ENCODE measurements at places on chromosomes 16 and 17.

GRCh38 chr17:50426814-50427787, 1.1 kb downstream of the ACSF2 start:
- DNase-seq, result no peak

DNA sequence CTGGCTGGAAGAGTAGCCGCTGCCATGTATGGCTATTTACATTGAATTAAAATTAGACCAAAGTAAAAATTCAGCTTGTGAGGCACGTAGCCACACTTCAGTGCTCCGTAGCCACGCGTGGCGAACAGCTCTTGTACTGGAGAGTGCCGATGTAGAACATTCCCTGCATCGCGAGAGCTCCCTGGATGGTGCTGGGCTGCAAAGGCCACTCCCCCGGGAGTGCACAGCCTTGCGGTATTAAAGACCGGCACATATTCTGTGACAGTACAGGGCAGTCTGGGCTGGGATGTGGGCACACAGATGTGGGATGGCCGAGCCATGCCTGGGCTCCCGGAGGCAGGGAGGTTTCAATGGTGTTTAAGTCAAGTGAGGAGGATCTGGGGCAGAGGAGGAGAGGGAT, 102.2 kb downstream of the CMIP start:
- DNase-seq, result no peak

GRCh38 chr17:55527540-55528118, 16.4 kb upstream of the SMIM36 start:
- no peak for DNase-seq

DNA sequence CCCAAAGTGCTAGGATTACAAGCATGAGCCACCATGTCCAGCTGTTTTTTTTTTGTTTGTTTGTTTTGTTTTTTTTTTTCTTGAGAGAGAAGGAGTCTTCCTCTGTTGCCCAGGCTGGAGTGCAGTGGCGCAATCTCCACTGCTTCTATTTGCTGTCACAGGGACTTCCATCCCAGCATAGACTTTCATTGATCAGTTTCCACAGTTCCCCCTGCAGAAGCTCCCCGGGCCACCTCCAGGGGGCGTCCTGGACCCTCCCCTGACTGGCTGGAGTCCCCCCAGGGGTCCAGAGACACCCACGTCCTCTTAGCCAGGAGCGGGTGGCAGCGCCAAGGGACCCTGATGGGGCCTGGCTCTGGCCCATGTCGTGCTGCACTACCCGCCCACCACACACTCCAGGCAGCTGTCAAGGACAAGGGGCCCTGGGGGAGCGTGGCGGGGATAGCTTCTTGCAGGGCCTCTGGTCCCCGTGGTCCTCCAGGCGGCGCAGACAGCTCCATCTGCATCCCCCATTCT, 3.1 kb upstream of the NPW start:
- DNase-seq, result no peak

DNA sequence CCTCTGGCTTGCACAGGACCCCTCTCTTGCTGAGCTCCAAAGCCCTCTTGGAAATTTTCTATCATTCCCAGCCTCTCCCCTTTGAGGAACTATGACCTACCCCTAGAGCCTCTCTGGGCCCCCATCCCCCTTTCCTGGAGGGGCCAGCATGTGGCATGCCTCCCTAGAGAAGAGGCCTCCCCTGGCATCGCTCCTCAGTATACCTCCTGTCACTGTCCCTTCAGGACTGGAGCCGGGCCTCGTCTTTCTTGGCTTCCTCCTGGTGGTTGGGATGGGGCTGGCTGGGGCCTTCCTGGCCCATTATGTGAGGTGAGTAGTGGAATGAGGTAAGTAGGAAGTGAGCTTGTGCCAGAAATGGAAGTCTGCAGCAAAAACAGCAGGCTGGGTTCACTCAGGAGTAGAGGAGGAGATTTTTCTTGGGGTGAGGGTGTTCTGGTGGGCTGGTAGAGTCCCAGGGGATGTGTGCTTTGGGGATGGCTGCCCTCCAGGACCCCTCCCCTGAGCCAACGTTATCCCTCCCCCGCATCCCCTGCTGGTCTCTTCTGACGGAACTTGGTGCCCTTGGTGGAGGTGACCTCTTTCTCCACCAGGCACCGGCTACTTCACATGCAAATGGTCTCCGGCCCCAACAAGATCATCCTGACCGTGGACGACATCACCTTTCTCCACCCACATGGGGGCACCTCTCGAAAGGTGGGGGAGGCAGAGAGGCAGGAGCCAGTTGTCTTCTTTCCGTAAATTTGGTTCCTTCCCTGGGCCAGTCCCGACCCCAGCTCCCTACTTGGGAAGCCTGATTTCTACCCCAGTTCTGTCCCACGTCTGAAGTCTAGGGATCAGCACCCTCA, 4.6 kb downstream of the GUCY2D start:
- DNase-seq, result no peak

DNA sequence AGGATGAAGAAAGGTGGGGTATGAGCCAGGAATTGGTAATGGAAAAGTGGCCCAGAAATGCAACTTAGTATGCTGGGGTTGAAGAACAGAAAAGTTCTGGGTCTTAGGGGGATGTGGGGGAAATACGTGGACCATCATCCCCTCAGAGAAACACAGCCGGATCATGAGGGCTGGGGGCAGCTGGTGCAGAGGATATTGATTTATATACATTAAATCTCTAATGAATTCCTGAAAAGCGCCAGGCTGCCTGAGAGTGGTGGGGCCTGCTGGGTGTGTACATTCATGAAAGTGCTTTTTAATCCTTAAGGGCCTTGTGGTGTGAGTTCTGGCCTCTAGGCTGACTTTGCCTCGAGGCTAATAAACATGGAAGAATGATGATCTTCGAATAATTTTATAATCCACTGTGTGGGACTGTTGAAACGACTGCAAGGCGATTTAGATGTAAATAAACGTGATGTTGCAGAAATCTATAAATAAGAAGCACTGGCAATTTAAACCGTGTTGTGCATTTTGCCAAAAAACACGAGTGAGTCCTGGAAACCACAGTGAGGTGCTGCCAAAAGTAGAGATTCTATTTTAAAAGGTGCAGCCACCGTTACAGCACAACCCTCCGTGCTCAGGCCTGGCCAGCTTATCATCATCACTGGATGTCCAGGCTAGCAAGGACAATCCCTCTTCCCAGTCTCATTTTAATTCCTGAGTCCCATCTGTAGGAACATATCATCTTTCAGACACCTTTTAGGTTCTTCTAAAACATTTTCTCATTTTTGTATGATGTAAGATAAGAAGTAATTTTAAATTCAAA, 32.1 kb downstream of the PRKAR1A start:
- no peak for DNase-seq

DNA sequence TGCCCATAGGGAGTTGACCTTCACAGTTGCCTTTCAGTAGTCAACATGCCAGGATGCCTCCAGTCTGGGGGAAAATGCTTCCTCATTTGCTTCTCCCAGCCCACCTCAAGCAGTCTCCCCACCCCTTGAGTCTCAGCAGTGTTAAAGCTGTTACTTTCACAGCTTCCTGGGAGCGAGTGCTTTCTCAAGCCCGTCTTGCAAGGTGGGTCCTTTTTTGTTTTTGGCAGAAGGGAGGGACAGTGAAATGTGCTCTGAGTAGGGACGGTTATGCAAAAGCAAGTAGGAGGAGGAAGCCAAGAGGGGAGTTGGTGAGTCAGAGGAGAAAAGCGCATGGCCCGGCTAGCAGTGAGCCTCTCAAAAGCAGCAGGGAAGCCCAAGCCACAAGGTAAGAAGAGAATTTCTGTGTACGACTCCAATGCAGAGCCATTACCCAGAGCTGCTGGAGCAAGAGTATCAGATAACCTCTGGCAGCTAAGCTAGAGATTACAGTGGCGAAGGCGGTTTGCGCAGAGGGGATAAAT, at the start of gene CHST4:
Gene CHST4, plus strand, starts transcription at position 316 of the 521 bp plus-strand sequence. CDS start 10,252 bp downstream, outside the sequence.
- DNase-seq, result no peak

- no peak for DNase-seq
Observed at GRCh38 chr17:53765129-53765528, 57.6 kb upstream of the KIF2B start.

- DNase-seq, result no peak
Observed at GRCh38 chr17:78357177-78357586, 2.7 kb downstream of the SOCS3 start.

GRCh38 chr17:76481071-76481655, 13.8 kb downstream of the AANAT start:
- no peak for DNase-seq

- no peak for DNase-seq
Observed at GRCh38 chr17:30084788-30085187, 31.8 kb upstream of the NSRP1 start.

DNA sequence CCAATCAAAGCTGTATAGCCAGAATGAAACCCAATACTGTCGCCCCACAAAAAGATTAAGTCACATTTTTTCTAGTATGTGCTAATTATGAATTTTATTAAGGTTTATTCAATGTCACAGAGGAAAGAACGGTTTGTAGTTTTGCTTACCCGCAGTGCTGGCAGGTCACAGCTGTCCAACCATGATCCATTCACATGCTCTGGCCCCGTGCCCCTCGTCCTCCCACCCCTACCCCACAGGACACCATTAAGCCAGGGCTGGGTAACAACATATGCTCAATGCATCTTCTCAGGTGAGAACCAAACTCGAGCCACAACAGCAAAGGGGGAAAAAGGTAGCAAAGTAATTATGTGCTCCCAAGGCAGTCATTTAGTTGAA, 589 bp upstream of the FBF1 start:
- no peak for DNase-seq

DNA sequence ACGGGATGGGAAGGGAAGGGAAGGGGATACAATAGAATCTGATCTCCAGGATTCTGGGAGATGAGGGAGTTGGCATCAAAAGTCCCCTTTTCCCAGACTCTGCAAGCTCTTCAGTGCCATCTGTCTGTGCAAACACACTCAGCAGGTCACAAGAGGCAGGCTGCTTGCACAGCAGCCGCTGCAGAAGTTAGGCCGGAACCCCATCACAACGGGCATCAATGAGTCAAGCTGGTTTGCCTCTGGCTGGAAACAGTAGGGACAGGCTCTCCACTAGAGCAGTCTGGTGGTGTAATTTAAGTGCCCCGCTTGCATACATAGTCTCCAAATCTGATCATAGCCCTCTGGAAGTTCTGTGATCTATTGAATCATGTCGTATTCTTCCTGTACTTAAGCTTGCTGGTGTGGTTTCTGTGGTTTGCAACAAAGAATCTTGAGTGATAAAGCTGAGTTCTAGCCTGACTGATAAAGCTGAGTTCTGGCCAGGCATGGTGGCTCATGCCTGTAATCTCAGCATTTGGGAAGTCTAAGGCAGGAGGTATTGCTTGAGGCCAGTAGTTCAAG, 33.7 kb upstream of the KDM8 start:
- peak; percentile 42 for DNase-seq

DNA sequence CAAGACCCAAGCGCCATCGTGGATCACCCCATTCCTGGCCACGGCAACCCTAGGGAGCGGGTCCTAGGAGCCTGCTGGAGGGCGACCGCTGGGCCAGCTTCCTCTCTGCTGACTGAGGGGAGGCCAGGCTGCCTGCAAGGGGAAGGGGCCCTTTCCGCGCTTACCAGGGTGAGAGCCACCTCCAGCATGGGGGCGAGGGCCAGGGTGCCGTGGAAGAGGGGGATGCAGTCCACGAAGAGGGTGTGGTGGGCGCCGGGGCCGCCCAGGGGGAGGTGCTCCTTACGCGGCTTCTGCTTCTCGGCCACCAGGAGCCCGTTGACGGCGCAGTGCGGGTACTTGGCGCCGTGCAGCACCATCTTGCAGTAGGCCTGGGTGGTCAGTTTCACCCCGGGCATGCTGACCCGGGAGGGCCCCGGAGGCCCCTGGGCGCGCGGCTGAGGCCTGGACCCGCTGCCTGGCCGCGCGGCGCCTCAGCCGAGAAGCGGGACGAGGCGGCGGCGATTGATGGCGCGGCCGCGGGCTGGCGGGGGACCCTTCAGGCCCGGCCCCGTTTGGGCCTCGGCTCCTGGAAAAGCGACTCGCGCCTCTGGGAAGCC, 345 bp downstream of the EMC8 start:
- DNase-seq, result no peak

GRCh38 chr16:24900230-24900629, 54.5 kb downstream of the SLC5A11 start:
- no peak for DNase-seq

DNA sequence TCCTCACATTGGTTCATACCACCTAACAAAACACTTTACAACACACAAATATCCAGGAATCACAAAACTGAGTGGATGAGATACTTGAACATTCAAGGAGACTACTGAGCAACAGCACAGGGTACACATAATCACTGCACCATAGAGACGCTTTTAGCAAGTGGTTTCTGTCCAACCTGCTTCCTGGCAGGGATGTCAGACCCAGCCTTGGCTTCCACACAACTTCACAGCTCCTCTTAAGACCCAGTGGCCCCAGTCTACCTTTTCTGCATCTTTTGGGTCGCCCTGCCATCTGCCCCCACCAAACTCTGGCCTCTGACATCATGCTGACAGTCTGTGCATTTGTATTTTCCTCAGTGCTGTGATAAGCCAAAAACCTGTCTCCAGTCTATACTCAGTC, 5.9 kb upstream of the CORO6 start:
- DNase-seq, result no peak

DNA sequence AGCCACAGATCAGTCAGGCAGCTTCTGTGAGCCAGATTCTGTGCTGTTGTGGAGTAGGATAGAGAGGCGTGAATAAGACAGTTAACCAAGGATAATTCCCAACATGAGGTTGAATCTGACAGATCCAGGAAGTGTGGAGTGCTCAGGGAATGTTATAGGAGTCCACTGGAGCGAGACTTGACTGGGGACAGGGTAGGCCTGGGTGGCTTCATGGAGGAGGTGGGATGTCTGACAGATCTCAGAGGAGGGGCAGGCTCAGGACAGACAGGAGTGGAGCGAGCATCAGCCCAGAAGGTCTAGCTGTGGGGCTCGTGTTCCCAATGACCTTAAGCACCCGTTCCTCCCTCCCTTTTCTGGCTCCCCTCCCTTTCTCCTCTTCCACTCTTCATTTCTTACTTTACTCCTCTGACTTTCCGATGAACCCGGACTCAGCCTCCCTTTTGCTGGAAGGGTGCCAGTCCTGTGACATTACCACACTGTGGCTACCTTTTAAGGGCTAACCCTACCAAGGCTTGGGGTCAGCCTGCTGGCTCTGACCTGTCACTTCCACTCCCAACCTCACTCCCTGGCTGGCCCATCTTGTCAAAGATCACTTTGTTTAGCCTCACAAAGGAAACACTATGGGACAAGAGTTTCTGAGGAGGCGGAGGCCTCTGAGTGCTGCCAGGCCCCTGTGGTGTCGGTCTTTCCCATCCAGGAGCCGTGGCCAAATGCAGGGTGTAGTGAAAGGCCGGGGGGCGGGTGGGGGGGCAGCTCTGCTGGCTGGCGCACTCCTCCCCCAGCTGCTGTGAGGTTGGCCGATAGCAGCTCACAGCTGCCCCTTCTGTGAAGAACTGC, 28.5 kb upstream of the EFCAB13 start:
- no peak for DNase-seq

All from activated T-helper 1 cell treated with anti-CD3 and anti-CD28 coated beads, Interleukin-2, amount 50 U/mL, for 16 hours (primary cell).